ENCODE measurements at places on chromosomes 6 and 20. TPM values are rescaled to one million over a fixed set of nuclear protein-coding genes. Genes with fewer than 3 reads are reported as not detected.

DNA sequence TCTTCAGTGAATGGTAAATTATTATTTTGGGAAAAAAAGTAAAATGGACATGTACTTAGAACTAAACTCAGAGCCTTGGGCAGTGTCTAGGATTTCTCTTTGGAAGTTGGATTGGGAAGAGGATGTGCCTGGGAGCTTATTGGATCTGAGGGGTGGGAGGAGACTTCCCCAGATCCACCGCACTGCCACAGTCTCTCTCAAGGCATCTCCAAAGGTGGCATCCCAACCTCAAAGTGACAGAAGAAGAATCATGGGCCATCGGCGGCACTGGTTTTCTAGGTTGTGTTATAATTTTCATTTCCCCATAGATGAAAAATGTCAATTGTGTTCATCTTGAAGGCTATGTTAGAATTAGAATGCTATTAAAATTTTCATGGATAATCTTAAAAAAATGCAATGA is 66.8 kb upstream of the CD93 start:
- no peak overlapping the region for H3K4me3 ChIP-seq
- no peak overlapping the region for H3K27ac ChIP-seq
- no peaks in the 10 kb centered on the region for H3K27me3 ChIP-seq
- H3K36me3 ChIP-seq: no peaks in the 10 kb centered on the region

LPA gene
- not detected for polyA plus RNA-seq

ELOVL4 gene
- polyA plus RNA-seq: 16.8 TPM

RING1 gene
- 6.4 TPM for polyA plus RNA-seq

DNA sequence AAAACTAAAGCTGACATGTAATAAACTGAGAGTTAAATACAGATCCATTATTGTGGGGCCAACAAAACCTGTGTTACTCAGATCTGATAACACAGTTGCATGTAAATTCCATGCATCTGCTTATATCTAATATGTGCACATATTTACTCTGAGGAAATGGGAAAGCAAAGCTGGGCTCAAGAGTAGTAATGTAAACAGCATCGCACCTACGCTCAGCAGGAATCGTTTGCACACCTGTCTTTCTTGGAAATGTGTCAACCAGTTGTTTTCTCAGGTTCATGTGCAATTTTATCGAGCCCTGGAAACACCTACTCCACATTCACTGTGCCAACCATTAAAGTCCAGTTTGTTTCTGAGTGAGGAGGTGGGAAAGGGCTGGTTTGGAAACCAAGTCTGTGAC is 80.3 kb upstream of the CNKSR3 start:
- peaks cover 5% of the 10 kb centered on the region for H3K4me1 ChIP-seq
- no peak overlapping the region for H3K4me3 ChIP-seq
- no peaks in the 10 kb centered on the region for H3K27me3 ChIP-seq

DNA sequence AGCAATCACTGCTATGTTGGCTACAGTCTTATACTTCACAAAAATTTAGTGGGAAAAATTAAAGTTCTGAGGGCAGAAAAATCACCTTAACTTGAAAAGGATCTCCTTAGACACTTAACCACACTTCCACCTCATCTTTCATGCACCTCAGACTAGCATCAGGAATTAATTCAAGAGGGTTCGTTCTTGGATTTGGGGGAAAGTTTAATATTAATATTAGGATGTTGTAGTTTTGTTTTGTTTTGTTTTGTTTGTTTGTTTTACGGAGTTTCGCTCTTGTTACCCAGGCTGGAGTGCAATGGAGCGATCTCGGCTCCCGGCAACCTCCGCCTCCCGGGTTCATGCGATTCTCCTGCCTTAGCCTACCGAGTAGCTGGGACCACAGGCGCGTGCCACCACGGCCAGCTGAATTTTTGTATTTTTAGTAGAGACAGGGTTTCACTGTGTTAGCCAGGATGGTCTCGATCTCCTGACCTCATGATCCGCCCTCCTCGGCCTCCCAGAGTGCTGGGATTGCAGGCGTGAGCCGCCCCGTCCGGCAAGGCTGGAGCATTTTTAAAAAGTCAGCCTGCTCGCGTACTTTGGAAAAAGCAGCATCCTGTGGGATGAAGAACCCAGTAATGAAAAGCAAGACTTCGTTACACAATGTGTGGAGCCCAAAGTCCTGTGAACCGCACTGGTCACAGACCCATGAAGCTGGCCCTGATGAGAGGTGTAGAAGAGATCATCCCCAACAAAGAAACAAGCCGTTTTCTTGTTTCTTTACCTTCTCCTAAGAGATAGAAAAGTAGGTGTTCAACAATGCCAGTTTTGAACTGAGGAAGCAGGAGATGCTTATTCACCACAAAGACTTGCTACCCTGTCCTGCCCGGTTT is 194.9 kb downstream of the GPX5 start:
- H3K4me3 ChIP-seq: peak overlapping the region; percentile 39
- H3K36me3 ChIP-seq: no peaks in the 10 kb centered on the region
- H3K27me3 ChIP-seq: no peaks in the 10 kb centered on the region
- H3K27ac ChIP-seq: no peak overlapping the region

DNA sequence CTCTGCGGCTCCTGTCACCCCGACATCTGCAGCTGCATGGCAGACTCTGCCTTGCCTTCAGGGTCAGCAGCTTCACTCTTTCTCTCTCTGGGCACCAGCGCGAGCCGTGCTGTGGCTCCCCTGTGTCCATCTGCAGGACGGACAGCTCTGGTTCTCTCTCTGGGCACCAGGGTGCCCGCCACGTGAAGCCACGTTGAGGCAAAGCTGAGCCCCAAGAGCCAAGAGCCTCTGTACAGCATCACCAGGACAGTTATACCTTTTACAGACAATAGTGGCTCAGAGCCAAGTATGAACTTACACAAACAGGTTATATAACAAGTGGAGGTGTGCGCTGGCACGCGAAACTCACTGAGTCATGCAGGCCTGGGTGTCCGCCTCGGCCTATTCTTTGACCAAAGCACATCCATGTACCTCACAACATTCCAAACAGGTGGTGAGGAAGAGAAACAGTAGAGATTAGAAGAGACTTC is 50.8 kb downstream of the FAM50B start:
- H3K27me3 ChIP-seq: no peaks in the 10 kb centered on the region
- no peak overlapping the region for H3K4me3 ChIP-seq
- DNase-seq: no peak

- peaks cover 12% of the 10 kb centered on the region for H3K27me3 ChIP-seq
- peaks cover 7% of the 10 kb centered on the region for H3K4me1 ChIP-seq
- H3K27ac ChIP-seq: peak within 1 kb of the TSS; percentile 74
- H3K36me3 ChIP-seq: no peaks in the 10 kb centered on the region
Observed at GRCh38 chr6:157823001-157823527, at the start of gene SNX9. TSS of gene SNX9 (plus strand) at chr6:157823246. CDS start at chr6:157823435, 189 bp downstream.

MYBL2 gene
- 71.7 TPM for polyA plus RNA-seq

DNA sequence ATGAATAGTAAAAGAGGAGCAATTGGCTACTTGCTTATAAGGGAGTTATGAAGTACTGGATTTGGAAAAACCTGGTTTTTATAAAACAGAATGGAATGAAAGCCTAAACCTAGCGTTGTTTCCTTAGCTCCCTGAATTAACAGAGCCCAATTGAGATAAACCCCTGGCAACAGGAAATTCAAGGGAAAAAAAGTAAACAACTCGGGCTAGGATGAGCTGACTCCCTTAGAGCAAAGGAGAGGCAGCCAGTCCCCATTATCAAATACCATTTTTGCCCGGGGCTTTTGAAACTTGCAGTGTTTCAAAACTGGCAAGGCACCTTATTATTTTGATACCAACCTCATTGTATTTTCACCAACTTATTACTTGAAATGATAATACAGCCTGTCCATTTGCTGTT is 587.5 kb downstream of the CD109 start:
- DNase-seq: peak; percentile 32
- H3K4me3 ChIP-seq: no peak overlapping the region
- H3K4me1 ChIP-seq: no peaks in the 10 kb centered on the region
- H3K27me3 ChIP-seq: no peaks in the 10 kb centered on the region
- H3K36me3 ChIP-seq: no peaks in the 10 kb centered on the region

GRCh38 chr6:84785671-84786070 is 21.3 kb upstream of the TBX18 start:
- H3K27ac ChIP-seq: no peak overlapping the region
- no peak overlapping the region for H3K4me3 ChIP-seq
- peak; percentile 35 for DNase-seq
- H3K36me3 ChIP-seq: no peaks in the 10 kb centered on the region

EYS gene
- 0.35 TPM for polyA plus RNA-seq

GRCh38 chr20:58892141-58892931 is 39.8 kb downstream of the GNAS start:
- H3K27me3 ChIP-seq: peaks cover 8% of the 10 kb centered on the region
- H3K27ac ChIP-seq: peak overlapping the region; percentile 97
- peaks cover 47% of the 10 kb centered on the region for H3K4me1 ChIP-seq
- peak; percentile 78 for DNase-seq
- peak overlapping the region; percentile 83 for H3K4me3 ChIP-seq

SAPCD1 gene
- 5.0 TPM for polyA plus RNA-seq

- peak; percentile 64 for DNase-seq
- H3K4me1 ChIP-seq: peaks cover 9% of the 10 kb centered on the region
- peak overlapping the region; percentile 50 for H3K27ac ChIP-seq
- no peaks in the 10 kb centered on the region for H3K36me3 ChIP-seq
- H3K27me3 ChIP-seq: no peaks in the 10 kb centered on the region
Observed at GRCh38 chr6:3247255-3248146, 11.2 kb upstream of the PSMG4 start.

COL20A1 gene
- polyA plus RNA-seq: 0.79 TPM

DNA sequence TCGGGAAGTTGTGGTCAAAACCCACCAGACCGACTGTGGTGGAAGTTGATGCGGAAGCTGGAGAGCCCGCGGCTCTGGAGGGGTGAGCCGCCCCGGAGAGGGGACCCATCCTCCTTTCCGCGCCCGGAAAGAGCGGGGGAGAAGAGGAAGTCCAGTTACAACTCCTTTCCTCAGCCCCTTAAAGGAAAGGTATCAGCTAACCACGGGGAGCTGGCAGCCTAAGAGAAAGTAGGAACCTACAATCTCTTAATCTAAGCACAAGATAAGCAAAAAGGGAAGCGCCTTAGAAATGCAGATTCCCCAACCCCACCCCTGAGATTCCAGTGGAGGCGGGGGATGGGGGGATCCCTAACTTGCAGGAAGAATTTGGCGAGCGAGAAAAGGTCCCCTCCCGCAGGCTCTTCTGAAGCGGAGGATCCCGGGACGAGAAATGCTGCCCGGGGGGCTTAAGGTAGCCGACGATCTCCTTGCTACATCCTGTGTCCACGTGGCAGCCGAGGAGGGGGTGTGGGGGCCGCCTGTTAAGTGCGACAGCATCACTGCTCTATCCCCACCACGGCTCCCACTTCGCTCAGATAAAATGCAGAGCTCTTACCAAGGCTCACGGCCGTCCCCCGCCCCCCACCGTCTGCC is 87.5 kb downstream of the ZFP64 start:
- 0 out of 2 replicates have a peak overlapping the region, but pooled peaks have one; percentile 43 for H3K27ac ChIP-seq
- peak; percentile 85 for DNase-seq
- H3K36me3 ChIP-seq: no peaks in the 10 kb centered on the region
- H3K4me3 ChIP-seq: peak overlapping the region; percentile 84
- peaks cover 78% of the 10 kb centered on the region for H3K27me3 ChIP-seq

- H3K27ac ChIP-seq: no peak overlapping the region
- H3K27me3 ChIP-seq: no peaks in the 10 kb centered on the region
- no peak for DNase-seq
- H3K4me1 ChIP-seq: peaks cover 9% of the 10 kb centered on the region
- no peak overlapping the region for H3K4me3 ChIP-seq
- H3K36me3 ChIP-seq: no peaks in the 10 kb centered on the region
Observed at GRCh38 chr6:73286752-73287151, 23.8 kb upstream of the KHDC1 start.

PNPLA1 gene
- polyA plus RNA-seq: not detected

- H3K4me3 ChIP-seq: no peak overlapping the region
- peaks cover 5% of the 10 kb centered on the region for H3K27me3 ChIP-seq
- H3K4me1 ChIP-seq: peaks cover 9% of the 10 kb centered on the region
- DNase-seq: no peak
Observed at GRCh38 chr6:107676042-107676441, 148.1 kb downstream of the SCML4 start.

RAET1L gene
- polyA plus RNA-seq: not detected
